ENCODE measurements at places on chromosomes 4 and X. TPM values are rescaled to one million over a fixed set of nuclear protein-coding genes. Genes with fewer than 3 reads are reported as not detected.

PRDM8 gene
- 0.10 TPM for polyA plus RNA-seq

VEGFC gene
- polyA plus RNA-seq = 11.2 TPM

ING2 gene
- 13.6 TPM for polyA plus RNA-seq

- DNase-seq = no peak
These were observed 221.6 kb upstream of the FTHL17 start for GRCh38 chrX:31293409-31293808.

- peak; percentile 45 for DNase-seq
These were observed 54.8 kb downstream of the C4orf51 start for GRCh38 chr4:145734576-145735346.

GRCh38 chr4:70734168-70734954 lies 12.6 kb downstream of the RUFY3 start:
- no peak for DNase-seq

DNA sequence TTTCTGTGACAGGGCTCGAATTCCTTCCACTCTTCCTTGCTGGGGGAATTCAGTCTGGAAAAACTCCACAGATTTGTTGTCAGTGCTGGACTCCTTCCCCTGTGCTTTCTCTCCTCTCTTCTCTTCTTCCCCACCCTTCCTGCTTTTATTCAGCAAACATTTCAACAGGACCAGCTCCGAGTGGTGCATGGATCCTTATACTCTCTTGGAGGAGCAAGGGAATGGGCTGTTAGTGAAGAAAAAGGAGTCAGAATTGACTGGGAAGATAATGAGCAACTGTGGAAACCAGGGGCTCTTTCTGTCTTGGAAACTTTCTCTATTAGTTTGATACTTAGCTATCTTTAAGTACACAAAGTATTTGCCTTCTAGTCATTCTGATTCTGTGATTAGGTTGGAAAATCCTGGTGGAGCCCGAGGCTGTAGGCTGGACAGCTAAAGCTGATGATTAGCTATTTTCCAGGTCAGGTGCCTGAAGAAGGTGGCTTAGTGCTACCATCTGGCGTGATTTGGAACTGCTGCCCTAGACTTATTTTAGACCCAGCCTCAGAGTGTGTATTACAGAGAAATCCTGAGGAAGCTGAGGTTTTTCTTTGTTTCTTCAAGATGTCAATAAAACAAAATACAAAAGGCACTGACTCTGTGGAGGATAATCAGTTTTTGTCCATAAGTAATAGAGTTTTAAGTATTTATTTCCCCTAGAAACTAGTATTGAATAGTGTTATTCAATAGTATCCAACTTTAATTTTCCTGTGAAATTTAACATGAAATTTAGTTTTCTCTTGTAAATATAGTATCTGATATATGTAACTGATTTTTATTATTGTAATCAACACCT lies 38.4 kb downstream of the NAP1L5 start:
- DNase-seq = peak; percentile 64

DNA sequence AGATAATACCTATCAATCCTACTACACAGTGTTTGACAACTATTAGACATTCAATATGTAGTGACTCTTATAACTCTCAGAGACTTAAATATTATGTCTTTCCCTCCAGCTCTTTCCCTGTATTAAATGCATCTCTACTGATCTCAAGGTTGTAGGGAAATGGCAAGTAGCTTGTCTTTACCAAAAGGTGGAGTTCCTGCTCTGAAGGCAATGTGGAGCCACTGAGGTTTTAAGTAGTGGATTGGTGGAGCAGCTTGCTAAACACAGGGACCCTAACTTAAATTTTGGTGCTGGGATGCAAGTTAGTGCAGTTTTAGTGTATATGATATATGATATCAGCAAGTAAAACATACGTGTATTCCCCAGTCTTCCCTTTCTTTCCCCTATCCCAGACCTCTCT lies 13.1 kb downstream of the FNIP2 start:
- DNase-seq = no peak

Data from A549 (cell line).